Caudate nucleus (tissue), 63 donors: ENCODE measurements at places on chromosomes 1 and 21.

DNA sequence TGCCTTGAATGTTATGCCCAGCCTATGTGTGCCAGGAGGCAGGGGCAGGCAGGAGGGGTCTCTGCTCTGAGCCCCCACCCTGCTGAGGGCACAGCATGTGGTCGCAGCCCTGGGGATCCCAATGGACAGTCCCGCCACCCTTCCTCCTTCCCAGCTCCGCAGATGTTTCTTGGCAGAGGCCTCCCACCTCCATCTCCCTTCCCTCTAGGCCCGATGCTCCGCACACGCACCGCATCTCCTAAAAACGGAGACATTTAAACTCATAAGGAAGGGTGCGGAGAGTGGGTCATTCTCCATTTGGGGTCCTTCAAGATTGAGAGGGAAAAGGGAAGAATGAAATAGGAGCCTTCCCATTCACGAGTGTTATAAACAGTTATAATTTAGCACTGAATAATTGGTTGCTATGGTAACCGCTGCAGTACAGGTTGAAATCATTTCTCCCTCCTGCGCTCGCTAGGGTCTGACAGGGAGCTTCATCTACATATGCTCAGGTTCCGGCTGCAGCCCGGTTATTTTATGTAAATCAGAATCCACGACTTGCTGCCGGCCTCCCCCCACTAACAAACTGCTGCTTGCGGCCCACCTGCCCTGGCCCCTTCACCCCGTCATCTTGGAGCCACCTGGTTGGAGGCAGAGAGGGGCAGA, 16.0 kb downstream of the CHD5 start:
- peak; percentile 12 for DNase-seq

GRCh38 chr1:153572569-153573015, 6.9 kb upstream of the S100A2 start:
- peak; percentile 39 for DNase-seq

DNA sequence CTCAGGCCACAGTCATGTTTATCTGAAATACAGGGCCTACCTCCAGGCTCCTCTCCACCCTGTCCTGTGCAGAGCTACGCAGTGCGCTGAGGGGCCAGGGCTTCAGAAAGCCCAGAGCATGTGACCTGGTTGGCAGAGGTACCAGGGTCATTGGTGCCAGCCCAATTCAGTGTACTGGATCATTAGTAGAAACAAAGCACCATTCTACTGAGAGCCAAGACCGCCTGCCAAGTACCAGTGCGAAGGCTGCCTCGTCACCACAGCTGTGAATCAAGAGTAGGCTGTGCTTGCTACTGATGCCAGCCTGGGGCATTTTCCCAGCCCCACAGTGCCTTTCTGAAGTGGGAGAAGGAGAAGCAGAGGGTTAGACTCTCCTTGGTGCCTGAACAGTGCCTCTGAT, 59.8 kb downstream of the CAPN9 start:
- DNase-seq: peak; percentile 93

GRCh38 chr1:47781171-47781959, 215.8 kb downstream of the TRABD2B start:
- DNase-seq: no peak
